ENCODE measurements at places on chromosomes 5 and 9.

DNA sequence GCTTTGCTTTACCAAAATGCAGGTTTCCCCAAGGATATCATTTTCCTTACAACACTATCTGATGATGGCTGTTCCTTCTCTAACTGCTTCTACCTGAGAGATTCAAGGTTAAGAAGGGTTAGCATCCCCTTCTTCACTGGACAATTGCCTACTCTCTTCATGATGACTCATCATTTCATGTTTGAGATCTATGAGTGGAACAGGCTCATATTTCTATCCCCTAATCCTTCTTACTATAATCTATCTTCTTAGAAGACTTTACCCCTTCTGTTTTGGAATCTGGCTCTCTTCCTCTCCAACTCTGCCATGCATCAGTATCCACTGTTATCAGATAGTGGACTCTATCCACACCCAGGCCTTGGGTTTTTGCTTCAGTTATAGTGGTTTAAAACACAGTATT, 54.3 kb downstream of the NR3C1 start:
- no peak for DNase-seq

DNA sequence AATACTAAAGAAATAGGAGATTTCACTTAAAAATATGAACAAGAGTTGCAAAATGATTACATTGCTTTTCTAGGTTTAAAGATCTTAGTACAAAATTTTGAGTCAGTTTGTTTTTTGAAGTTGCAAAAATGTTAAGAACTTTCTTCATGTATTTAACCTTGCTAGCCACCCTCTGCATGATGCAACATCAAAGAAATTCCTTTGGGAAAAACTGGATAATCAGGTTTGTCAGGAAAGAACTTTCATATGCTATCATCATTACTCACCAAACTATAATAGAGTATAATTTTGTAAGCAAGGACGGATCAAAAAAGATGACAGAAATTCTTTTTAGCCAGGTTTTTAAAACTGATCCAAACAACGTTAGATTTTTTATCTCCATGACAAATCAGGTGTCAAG, 116.9 kb upstream of the MRPS30 start:
- DNase-seq = no peak

GRCh38 chr5:177353093-177353492, 1.6 kb upstream of the LMAN2 start:
- DNase-seq = no peak

GRCh38 chr9:37997636-37998374, 71.2 kb downstream of the SHB start:
- DNase-seq = no peak

DNA sequence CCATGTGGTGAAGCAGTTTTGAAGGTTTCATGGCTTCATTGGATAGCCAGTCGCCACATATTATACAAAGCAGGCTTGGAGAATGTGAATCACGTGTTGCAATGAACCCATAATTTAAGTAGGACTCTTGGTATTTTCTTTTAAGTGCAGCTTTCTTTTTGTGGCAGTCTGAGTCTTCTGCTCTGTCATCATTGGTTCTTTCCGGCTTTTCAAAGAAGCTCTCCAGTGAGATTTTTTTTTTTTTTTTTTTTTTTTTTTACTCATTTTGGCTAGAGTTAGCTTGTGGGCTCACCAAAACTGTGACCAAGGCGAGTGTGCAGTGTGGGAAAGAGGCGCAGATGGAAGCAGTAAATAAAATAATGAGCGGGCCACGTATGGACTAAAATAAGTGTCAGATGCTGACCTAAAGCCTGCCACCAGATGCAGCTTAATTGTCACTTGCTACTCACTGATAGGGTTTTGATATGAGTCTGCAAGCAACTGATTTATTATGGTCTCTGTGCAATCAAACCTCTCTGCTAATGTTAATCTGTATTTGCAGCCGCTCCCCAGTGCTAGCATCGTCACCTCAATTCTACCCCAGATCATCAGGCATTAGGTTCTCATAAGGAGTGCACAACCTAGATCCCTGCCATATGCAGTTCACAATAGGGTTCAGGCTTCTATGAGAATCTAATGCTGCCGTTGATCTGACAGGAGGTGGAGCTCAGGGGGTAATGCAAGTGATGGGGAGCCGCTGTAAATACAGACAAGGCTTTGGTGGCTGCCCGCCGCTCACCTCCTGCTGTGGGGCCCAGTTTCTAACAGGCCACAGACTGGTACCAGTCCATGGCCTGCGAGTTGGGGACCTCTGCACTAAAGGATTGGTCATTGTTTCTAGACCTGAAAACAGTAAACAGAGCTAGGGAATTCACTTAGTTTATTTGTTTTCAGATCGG, 45.5 kb upstream of the LARP1 start:
- no peak for DNase-seq

- no peak for DNase-seq
These were observed 63.4 kb downstream of the ANKRD33B start for GRCh38 chr5:10627160-10627701.

DNA sequence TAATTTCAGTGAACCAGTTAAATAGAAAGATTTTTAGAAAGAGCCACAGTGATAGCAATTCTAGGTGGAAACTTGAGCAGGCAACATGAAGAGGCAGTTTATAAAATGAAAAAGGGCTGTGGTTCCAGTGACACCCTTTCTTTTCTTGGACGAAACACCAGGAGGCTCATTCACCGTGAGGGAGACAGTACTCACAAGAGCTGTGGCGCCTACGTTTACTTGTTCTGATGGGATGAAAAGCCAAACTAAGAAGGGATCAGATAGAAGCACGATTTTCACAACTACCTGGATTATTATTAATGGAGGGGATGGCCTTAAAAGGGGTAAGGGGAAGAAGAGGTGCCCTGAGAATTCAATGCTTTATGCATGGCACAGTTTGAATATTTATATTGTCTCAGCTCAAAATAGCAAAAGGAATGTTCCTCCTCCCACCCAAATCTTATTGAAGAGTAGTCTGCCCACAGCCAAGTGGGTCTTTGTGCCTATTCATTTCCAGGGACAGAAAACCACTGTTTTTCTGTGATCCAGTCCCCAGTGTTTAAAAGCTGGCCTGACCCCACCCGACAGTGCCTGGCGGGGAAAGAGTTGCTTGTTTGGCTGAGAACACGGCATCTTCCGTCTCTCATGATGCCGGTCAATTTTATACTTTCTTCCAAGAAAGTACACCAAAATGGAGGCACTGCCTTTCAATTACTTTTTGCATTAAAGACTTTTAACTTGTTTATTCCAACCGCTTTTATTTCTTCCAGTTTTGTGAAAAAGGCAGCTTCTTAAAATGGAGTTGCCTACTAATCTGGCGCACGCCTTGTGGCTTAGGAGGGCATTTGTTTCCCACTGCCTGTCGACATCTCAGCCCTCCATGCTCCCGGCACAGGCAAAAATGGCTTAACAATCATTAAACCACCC, 51.9 kb downstream of the HABP4 start:
- DNase-seq = no peak

DNA sequence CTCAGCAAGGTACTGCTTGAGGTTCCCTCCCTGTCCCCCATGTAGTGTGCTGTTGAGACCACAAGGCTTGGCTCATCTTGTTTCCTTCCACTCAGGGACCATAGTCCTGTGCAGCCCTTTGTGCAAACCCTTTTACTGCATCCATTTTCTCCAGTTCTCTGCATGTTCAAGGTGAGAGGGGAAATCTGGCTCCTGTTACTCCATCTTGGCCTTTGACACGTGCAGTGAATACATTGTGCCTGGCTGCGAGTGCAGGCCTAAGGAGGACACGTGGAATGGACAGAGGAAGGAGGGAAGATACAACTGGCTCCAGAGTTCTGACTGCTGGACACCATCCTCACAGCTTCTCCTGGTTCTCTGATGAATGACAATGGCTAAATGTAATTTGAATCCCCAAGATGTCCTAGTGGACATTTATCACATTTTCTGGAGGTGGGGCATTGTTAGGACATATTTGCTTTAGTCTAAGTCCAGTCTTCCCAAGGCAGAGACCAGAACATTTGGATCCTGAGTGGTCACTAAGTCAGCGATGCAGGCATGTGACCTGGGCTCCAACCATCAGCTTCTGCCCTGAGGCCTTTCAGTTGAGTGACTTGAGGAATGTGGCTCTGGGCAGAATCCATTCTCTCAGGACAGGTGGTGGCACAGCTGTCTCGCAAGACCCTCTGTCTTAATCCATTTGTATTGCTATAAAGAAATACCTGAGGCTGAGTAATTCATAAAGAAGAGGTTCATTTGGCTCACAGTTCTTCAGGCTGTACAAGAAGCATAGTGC, 189.0 kb upstream of the DAP start:
- no peak for DNase-seq

- no peak for DNase-seq
These were observed 87.6 kb downstream of the PHF2 start for GRCh38 chr9:93663877-93664548.

DNA sequence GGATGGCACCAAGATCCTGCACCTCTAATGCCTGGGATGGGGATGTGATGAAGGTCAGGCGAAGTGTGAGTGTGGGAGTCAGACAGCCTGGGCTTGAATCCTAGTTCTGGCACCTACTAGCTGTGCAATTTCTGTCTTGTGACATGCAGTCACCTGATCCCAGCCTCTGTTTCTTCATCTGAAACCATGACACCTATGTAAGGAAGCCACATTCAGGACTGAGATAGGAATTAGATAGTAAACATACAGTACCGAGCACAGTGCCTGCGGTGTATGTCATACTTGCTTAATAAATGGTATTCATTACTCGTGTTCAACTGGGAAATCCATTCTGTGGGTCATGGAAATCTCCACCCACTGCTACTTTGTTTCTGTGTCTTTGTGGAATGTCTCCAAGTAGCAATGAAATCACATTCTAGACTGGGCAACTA, 140.6 kb upstream of the STC2 start:
- no peak for DNase-seq

- DNase-seq = no peak
These were observed 76.7 kb downstream of the LURAP1L start for GRCh38 chr9:12851341-12852090.

DNA sequence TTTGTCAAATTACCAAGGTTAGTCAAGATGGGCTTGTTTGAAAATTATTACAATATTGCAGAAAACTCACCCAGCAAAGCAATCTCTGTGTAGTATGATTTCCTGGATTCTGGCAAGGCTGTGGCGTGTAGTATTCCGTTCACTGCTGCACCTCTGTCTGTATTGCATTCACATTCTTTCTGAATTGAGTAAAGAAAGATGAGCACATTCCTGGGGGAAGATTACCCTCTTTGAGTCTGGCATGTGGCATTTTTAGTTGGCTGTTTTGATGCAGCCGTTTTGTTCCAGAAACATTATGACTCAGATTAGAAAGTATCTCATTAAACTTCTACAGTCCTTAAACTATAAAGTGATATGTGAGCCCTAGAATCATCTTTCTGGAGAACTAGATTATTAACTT, 197.7 kb downstream of the TENT4A start:
- no peak for DNase-seq

- no peak for DNase-seq
These were observed 141.6 kb upstream of the IL12B start for GRCh38 chr5:159471904-159472303.

GRCh38 chr9:77827104-77827784, 179.1 kb upstream of the GNA14 start:
- no peak for DNase-seq

DNA sequence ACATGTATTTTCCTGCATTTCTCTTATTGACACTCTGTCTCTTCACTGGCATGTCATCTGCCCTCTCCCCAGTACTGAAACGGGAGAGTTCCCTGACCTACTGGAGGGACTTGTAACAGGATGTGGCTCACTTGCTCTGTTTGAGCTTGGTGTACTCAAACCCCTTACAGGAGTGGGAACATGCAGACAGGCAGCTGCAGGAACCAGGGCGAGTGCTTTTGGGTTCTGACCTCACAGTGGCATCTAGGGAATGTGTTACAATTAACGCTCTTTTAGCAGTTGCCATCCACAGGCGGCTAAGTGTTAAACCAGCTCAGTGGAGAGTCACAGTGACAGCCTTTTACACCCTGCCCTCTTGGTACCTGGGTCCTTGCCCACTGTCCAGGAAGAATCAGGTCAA, 300.3 kb upstream of the GRAMD2B start:
- DNase-seq = no peak

- DNase-seq = no peak
These were observed 18.5 kb downstream of the CD180 start for GRCh38 chr5:67178085-67178484.

DNA sequence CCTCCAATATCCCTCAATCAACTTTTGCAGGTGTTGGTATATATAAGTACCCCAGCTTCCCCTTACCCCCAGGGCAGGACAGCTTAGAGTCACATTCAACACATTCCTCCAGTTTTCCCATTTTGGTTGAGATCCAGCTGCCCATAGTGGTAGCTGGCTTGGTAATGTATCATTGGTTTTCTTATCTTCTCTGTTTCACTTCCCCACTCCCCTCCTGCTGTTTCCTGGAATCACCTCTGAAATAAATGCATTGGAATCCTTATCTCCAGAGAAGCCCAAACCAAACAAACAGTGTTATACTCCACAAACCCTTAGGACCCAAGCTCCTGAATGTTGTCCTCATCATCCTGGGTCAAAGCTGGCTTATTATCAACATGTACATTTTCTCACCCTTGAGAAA, 184.8 kb downstream of the TMEM38B start:
- DNase-seq = no peak

- no peak for DNase-seq
These were observed 265.0 kb upstream of the FAM174A start for GRCh38 chr5:100270023-100270771.

- DNase-seq = no peak
These were observed 8.9 kb upstream of the ZNF483 start for GRCh38 chr9:111516061-111516465.

GRCh38 chr5:139100825-139101224, 97.3 kb downstream of the SIL1 start:
- no peak for DNase-seq

DNA sequence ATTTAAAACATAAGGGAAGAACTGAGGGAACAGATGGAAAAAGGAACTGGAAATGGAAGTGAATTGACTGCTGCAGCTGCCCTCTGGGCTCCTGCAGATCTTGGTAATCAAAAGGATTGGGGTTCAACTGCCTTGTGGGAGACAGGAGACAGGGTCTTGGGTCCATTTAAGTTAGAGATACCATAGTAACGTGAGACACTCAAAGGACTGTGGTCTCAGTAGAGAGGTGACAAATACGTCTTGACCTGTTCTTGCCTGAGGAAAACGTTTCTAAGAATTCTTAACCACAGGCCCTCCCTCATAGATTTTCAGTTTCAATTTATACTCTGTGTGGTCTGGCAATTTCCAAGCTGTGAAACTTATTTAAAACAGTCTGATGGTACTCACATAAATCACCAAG, 100.8 kb upstream of the DHFR start:
- DNase-seq = no peak

DNA sequence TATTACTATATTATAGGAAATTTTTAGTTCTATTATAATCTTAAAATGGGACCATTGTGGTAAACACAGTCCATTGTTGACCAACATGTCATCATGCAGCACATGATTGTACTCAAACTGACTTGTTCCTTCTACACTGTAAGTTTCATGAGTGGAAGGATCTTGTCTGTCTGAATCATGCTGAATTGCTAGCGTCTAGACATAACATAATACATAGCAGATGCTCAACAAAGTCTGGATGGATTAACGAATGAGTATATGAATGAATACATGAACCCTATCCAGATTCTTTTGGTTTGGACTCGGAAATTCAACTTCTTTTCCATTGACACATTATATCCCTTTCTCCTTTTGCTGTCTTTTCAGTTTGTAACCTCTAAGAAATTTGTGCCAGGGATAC, 429.2 kb upstream of the SGCD start:
- no peak for DNase-seq

- no peak for DNase-seq
These were observed 1171.2 kb downstream of the CDH12 start for GRCh38 chr5:21681911-21682310.

- DNase-seq = no peak
These were observed 49.0 kb upstream of the IRX4 start for GRCh38 chr5:1931604-1932231.

Measured in activated gamma-delta T cell treated with anti-CD3 and anti-CD28 coated beads, Interleukin-2, amount 50 U/mL, for 16 hours (primary cell).